Activated T-cell treated with anti-CD3 and anti-CD28 coated beads, Interleukin-2, amount 50 U/mL, for 72 hours (primary cell): ENCODE measurements at places on chromosomes 2 and 18.

DNA sequence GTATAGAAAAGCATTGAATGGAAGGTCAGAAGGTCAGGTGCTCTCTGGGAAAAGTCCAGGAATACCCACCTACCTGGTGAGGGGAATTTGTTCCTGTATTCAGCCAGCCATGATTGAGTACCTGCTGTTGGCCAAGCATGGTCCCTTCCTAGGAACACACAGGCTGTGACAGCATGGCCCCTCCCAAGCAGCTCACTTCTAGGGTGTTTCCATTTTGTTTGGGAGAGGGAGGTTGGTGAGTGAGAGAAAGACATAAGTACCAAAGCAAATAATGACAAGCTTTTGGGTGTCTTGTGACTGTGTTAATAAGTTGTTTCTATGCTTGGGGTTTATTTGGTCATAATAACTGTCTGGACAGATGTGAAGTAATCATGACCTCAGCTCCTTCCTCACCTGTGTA is 46.3 kb downstream of the CABLES1 start:
- H3K4me3 ChIP-seq, result no peak overlapping the region
- H3K27ac ChIP-seq, result no peak overlapping the region
- peaks cover 7% of the 10 kb centered on the region for H3K4me1 ChIP-seq
- DNase-seq, result no peak

GRCh38 chr18:11324956-11325882 is 175.8 kb upstream of the PIEZO2 start:
- peaks cover 8% of the 10 kb centered on the region for H3K27me3 ChIP-seq
- H3K4me3 ChIP-seq, result no peak overlapping the region
- peak; percentile 11 for DNase-seq

GRCh38 chr2:233832869-233833311 is 21.4 kb downstream of the HJURP start:
- H3K4me3 ChIP-seq, result no peak overlapping the region
- H3K27me3 ChIP-seq, result no peaks in the 10 kb centered on the region
- H3K4me1 ChIP-seq, result peaks cover under 1% of the 10 kb centered on the region
- H3K36me3 ChIP-seq, result peaks cover 6% of the 10 kb centered on the region
- no peak for DNase-seq

GRCh38 chr2:128178650-128179460 is 87.9 kb downstream of the UGGT1 start:
- H3K27me3 ChIP-seq, result no peaks in the 10 kb centered on the region
- H3K4me1 ChIP-seq, result peaks cover 9% of the 10 kb centered on the region
- peak; percentile 53 for DNase-seq
- H3K27ac ChIP-seq, result peak overlapping the region; percentile 74
- H3K36me3 ChIP-seq, result peaks cover 10% of the 10 kb centered on the region

DNA sequence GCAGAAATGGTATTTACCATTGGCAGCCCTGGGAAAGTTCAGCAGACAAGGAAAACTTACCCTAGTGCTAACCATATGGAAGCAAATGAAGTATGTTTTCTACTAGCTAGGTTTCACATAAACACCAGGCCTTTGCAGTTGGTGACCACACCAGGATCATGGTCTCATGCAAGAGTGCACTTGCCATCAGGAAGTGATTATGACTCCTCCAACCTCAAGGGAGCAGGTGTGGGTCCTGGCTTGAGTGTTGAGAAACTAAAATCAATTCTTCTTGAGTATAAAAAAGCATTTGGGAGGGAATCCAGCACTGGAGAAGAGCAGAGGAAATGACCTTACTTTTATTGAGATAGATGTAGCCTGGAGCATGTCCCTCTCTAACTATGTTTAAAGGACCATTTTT is 56.8 kb upstream of the SPAG16 start:
- H3K4me3 ChIP-seq, result no peak overlapping the region
- no peaks in the 10 kb centered on the region for H3K36me3 ChIP-seq
- no peaks in the 10 kb centered on the region for H3K4me1 ChIP-seq
- DNase-seq, result no peak

- no peaks in the 10 kb centered on the region for H3K36me3 ChIP-seq
- H3K27ac ChIP-seq, result no peak overlapping the region
Observed at GRCh38 chr2:49858657-49859056, 704.3 kb upstream of the FSHR start.

DNA sequence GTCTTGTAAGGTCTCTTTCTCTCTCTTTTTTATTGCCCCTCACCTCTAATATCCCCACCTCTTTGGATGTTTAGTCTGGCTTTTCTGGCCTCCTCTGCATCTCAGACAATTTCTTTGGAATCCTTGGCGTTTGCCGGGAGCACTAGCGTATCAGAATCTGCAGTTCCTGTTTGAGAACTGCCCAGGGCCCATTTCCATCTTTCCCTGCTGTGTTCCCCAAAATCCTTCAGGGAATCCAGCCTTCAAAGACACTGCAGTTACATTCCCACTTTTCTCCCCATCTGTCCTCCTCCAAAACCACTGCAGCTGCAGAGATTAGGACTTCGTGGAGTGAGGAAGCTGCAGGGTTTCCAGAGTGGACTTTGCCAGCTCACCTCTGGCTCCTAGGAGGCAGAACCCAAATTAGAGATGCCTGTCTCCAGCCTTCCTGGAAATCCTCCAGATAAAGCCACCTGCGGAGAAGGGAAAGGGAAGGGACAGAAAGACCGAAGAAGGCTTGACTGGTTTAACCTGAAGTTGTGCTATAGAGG is 2.7 kb downstream of the VSNL1 start:
- peaks cover 9% of the 10 kb centered on the region for H3K4me1 ChIP-seq
- peaks cover 54% of the 10 kb centered on the region for H3K27me3 ChIP-seq
- H3K27ac ChIP-seq, result no peak overlapping the region
- no peak for DNase-seq
- H3K36me3 ChIP-seq, result peaks cover 5% of the 10 kb centered on the region
- no peak overlapping the region for H3K4me3 ChIP-seq

DNA sequence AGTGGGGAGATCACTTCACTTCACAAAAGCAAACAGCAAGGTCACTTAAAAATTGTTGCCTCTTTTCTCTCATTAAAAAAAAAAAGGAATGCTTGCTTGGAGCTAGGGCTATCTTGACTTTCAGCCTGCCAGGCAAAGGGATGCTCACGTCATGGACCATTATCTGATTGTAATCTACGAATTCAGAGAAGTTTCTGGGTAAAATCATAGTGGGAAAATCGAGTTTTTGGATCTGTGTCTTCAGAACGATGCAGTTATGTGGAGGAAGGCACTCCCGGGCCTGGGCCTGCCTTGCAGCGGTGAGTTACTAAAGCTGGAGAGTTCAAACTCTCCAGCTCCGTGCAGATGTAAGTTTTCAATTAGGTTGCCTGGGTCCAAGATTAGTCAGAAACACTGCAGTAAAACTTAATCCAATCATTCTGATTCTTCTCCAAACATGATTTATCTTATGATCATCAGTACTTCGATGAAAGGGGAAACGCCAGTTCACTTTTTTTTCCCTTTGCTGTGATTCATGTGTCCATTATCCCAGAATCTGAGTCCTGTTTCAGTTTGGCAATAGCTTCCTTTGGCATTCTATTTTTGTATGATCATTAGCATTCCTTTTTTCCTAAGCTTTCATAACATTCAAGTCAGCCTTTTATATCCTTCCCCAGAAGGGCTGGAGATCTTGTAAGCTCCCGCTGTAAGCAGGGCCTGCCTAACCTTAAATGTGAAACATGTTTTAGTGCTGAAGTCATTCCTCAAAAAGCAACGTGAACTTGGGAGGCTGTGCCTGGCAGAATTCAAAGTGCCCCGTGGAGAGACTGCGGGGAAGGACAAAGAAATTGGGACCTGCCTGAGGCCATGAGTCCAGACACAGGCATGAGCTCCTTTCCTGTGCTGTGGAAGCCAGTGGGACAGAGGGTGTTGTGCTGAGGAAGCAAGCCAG is 119.3 kb upstream of the TWIST2 start:
- peaks cover 25% of the 10 kb centered on the region for H3K27me3 ChIP-seq
- H3K4me3 ChIP-seq, result no peak overlapping the region
- H3K27ac ChIP-seq, result no peak overlapping the region
- H3K36me3 ChIP-seq, result no peaks in the 10 kb centered on the region

- no peaks in the 10 kb centered on the region for H3K27me3 ChIP-seq
- no peak overlapping the region for H3K4me3 ChIP-seq
- H3K4me1 ChIP-seq, result no peaks in the 10 kb centered on the region
Observed at GRCh38 chr2:225691711-225692110, 292.2 kb downstream of the NYAP2 start.

- no peak overlapping the region for H3K4me3 ChIP-seq
- no peak overlapping the region for H3K27ac ChIP-seq
- DNase-seq, result no peak
- no peaks in the 10 kb centered on the region for H3K27me3 ChIP-seq
- H3K36me3 ChIP-seq, result no peaks in the 10 kb centered on the region
Observed at GRCh38 chr2:209351636-209352035, 72.2 kb upstream of the MAP2 start.

GRCh38 chr2:129903586-129904425 is 75.7 kb upstream of the RAB6C start:
- H3K27ac ChIP-seq, result no peak overlapping the region
- H3K4me3 ChIP-seq, result no peak overlapping the region
- H3K4me1 ChIP-seq, result no peaks in the 10 kb centered on the region
- H3K36me3 ChIP-seq, result no peaks in the 10 kb centered on the region
- peaks cover 9% of the 10 kb centered on the region for H3K27me3 ChIP-seq

DNA sequence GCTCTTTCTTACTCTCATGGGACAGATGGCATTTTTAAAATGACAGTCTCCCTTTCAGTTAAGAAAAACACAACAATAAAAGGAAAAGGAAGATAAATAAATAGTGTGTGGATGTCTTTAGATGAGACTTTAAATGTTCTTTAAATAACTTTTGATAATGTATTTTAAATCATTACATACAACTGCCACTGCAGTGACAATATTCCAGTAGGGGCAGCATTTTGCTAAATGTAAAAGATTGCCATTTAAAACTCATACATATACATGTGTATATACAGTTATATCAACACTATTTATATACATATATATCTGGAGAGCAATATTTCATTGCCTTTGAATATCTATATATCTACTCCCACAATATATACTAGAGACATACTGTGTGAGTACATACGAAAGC is 90.7 kb downstream of the INO80D start:
- H3K4me1 ChIP-seq, result peaks cover 5% of the 10 kb centered on the region
- DNase-seq, result no peak
- no peak overlapping the region for H3K4me3 ChIP-seq
- no peaks in the 10 kb centered on the region for H3K27me3 ChIP-seq

DNA sequence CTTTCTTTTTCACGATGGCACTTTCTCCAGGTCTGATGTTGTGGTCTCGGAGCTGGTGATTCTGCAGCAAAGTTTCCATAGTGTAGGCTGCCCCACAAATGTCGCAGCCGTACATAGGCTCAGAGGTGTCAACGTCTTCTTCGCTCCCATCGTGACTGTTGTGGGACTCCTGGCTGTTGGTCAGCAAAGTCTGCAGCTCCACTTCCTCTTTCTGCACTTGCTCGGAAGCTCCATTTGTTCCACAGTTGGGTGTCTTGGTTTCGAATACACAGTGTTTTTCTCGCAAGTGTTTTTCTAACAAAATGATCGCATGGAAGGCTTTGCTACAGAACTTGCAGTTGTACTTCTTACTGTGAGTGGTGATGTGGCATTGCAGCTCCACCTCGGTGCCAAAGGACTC is 126.8 kb downstream of the ZNF521 start:
- DNase-seq, result no peak
- no peak overlapping the region for H3K27ac ChIP-seq
- H3K27me3 ChIP-seq, result no peaks in the 10 kb centered on the region
- H3K36me3 ChIP-seq, result no peaks in the 10 kb centered on the region
- H3K4me1 ChIP-seq, result no peaks in the 10 kb centered on the region

- H3K27ac ChIP-seq, result no peak overlapping the region
- peaks cover 5% of the 10 kb centered on the region for H3K4me1 ChIP-seq
- no peak for DNase-seq
- H3K4me3 ChIP-seq, result no peak overlapping the region
- H3K36me3 ChIP-seq, result no peaks in the 10 kb centered on the region
- peaks cover 28% of the 10 kb centered on the region for H3K27me3 ChIP-seq
Observed at GRCh38 chr18:22813648-22814328, 119.3 kb upstream of the RBBP8 start.

GRCh38 chr2:159976527-159977160 is 85.8 kb downstream of the PLA2R1 start:
- H3K4me1 ChIP-seq, result no peaks in the 10 kb centered on the region
- H3K4me3 ChIP-seq, result no peak overlapping the region
- no peak for DNase-seq
- H3K27me3 ChIP-seq, result peaks cover 30% of the 10 kb centered on the region
- no peak overlapping the region for H3K27ac ChIP-seq
